ENCODE measurements at places on chromosomes 5 and 9.

DNA sequence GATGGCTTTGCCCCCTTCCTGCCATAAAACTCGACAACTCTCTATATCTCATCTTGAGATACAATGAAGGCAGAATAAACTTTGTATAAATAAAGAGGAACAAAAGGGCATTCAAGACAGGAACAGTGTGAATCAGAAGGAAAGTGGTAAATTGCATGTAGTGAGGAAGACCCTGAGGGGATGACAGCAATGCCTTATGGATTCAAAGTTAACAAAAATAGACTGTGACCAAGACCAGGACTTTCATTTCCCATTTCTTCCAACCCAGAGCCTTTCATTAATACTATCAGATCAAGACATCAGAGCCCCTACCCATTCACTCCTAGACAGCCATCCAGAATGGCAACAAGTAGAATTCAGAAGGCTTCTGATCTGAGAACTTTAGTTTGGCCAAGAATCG lies 46.4 kb upstream of the ZNF462 start:
- no peak for DNase-seq

- peak; percentile 38 for DNase-seq
These were observed 9.9 kb upstream of the FBP1 start for GRCh38 chr9:94649100-94649819.

- DNase-seq, result peak; percentile 2
These were observed 196.9 kb downstream of the DMRTA1 start for GRCh38 chr9:22643541-22643940.

DNA sequence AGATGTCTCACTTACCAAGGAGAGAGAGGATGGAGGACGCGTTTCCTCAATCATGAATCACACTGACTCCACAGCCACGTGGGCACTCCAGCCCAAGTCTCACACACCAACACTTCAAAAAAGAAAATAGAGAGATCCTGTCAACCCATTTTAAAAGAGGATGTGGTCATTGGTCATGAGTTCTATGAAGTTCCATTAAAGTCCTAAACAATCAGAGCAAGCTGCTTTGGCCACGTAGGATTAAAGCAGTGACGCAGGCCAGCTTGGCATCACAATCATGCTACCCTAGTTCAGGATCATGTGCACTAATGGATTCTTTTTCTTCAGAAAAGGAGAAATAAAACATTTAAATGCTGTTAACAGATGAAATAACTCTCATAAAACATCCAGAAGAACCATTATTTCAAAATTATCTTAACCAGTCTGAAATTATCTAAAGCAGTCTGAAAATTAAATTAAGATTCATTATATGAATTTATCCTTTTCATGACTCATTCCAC lies 108.1 kb downstream of the SEMA5A start:
- DNase-seq, result peak; percentile 69
